ENCODE measurements at places on chromosomes 3 and 15. TPM values are rescaled to one million over a fixed set of nuclear protein-coding genes. Genes with fewer than 3 reads are reported as not detected.

HIGD2B gene
- 0.22 TPM for total RNA-seq

MAP1A gene
- 18.6 TPM for total RNA-seq

CORO2B gene
- total RNA-seq, result not detected

SETD5 gene
- total RNA-seq, result 135 TPM

HYAL1 gene
- 8.4 TPM for total RNA-seq

ADAMTS9 gene
- 0.18 TPM for total RNA-seq

LRRC34 gene
- total RNA-seq, result not detected

UROC1 gene
- total RNA-seq, result not detected

DNASE1L3 gene
- total RNA-seq, result not detected

CPA3 gene
- total RNA-seq, result not detected

C3orf70 gene
- total RNA-seq, result 0.04 TPM

ZBTB20 gene
- 2.8 TPM for total RNA-seq

SLC15A2 gene
- total RNA-seq, result 0.24 TPM

C3orf52 gene
- 3.4 TPM for total RNA-seq

TEX55 gene
- total RNA-seq, result not detected

FYTTD1 gene
- total RNA-seq, result 83.8 TPM

GABRB3 gene
- total RNA-seq, result 0.33 TPM

GRIP2 gene
- not detected for total RNA-seq

Measured in K562 (cell line).